Stimulated activated CD4-positive, alpha-beta T cell treated with anti-CD3 and anti-CD28 coated beads, TNF-alpha, amount 100 ng/mL, for 1 hour (primary cell): ENCODE measurements at places on chromosomes 5 and 9.

DNA sequence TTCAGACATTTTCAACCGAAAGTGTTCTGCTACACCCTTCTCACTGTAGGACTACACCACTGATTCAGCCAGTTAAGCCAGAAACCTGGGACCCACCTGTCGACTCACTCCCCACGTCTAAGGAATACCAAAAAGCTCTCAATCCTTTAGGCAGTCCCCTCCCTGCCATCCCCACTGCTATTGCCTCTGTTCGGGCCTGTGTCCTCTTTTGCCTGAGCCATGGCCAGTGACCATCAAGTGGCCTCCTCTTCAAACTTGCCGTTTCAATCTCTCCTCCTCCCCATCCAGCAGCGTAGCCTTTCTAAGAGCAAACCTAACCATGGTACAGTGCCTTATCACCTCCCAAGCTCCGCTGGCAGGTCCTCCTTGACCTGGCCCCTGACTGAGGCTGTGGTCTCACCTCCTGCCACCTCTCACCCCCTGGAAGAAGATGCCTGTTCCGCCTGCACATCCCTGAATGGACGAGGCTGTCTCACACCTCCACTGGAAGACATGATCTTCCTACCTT, 64.1 kb downstream of the GALNT12 start:
- no peak for DNase-seq

DNA sequence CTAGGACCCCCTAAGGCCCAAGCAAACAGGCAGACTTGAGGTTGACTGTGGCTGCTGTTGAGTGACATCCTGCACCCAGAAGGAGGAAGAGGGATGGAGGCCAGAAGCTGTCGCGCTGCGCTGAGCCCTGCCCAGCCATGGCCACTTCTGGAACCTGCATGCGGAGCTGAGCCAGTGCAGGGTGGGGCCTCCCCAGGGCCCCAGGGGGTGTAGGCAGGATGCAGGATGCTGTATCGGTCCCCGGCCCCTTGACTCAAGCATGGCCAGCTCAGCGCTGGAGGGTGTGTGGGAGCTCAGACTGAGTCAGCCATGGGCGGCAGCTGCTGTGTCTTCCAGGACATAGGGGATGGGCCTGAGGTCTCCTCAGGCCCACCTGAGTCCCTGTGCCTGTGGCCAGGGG, 26.9 kb downstream of the GLT6D1 start:
- no peak for DNase-seq

- no peak for DNase-seq
Measured at GRCh38 chr9:33785914-33786313, 9.4 kb upstream of the PRSS3 start.

DNA sequence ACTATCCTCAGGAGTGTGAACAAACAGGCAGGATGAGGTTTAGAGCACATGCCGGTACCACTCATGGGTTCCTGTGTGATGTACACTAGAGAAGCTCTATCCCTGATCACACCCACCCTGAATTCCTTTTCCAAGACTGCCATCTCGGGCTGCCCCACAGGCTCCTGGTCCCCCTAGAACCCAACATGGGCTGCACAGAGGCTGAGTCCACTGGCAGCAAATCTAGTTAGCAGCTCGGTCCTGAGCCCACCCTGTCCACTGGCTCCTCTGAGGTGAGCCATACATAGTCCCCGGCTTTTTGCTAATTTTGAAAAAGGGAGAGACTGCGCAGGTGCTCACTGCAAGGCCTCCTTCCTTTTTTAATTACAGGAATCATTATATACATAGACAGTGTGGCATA, 227.0 kb downstream of the FSTL4 start:
- DNase-seq: no peak

DNA sequence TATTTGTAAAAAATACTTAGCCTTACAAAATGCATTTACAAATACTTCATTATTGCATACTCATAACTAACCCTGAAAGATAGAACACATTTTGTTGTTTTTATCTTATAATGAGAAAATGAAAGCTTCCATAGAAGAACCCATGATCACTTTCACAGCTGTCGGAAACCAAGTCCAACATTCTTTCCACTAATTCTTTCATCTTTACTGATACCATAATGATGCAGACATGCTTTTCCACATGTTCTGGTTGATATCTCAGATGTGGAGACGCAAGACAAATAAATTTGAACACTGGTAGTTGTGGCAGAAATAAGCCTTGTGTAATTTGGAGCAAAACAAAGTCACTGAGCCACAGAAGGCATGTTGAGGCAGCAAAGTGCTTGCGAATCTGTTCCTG, 136.0 kb downstream of the FBXO4 start:
- DNase-seq: no peak

GRCh38 chr5:73118391-73118973, 1.9 kb upstream of the TMEM171 start:
- no peak for DNase-seq

GRCh38 chr5:150487199-150488061, 20.5 kb upstream of the NDST1 start:
- DNase-seq: no peak

DNA sequence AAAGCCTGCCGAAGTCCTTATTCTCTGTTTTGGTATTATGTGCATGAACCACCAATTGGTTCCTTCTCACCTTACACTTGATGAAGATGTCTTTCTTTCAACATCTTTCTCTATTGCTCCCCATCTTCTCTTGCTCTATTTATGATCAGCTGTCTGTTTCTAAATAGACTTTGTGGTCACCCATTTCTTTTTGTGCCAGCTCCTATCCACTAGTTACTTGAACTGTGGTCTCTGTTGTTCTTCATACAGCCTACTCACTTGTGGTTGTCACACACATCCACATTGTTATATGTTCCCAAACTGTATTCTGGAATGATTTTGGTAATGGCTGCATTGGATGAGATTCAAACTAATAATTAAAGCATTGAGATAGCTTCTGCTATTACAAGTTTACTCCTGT, 11.4 kb downstream of the VCAN start:
- no peak for DNase-seq

DNA sequence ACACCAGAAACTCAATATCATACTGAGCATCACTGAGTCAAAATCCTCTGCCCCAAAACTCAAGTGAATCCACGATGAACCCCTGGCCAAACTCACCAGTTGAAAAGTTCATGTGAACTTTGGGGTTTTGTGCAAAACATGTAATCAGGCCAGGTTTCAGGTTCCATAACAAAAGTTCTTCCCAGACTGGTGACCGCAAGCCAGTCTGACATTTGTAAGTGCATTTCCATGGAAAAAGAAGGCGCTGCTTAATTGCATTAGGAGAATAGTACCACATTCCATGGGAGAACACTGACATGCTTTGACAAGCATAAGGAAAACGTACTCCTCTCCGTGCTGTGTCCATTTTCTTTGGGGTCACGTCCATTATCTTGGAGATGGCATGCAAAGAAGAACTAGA, 567.0 kb downstream of the BNC2 start:
- DNase-seq: no peak

DNA sequence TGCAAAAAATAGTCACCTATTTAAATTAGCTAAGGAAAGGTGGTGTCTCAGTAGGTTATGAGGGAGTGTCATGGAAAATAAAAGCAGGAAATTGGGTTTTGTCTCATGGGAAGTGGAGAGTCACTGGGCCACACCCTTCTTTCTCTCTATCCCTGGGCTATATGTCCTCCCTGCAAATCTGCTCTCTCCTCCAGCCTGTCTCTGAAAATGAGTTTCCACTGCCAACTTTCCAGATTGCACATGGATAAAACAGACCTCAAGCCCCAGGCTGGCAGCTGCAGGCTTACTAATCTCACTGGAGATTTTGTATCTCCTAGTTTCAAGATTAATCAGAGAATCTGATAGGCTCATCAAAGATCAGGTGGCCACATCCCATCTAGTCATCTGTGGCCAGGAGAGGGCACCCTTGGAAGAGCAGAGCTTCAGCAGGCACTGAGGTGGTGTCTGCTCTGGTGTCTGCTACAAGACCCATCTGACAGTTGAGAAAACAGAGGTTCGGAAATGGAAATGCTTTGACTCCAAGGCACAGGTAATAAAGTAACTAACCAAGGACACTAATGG, 178.9 kb downstream of the MSX2 start:
- DNase-seq: no peak

- no peak for DNase-seq
Measured at GRCh38 chr9:105341434-105342146, 97.1 kb downstream of the SLC44A1 start.

- DNase-seq: no peak
Measured at GRCh38 chr9:135043345-135043744, 44.1 kb upstream of the OLFM1 start.

DNA sequence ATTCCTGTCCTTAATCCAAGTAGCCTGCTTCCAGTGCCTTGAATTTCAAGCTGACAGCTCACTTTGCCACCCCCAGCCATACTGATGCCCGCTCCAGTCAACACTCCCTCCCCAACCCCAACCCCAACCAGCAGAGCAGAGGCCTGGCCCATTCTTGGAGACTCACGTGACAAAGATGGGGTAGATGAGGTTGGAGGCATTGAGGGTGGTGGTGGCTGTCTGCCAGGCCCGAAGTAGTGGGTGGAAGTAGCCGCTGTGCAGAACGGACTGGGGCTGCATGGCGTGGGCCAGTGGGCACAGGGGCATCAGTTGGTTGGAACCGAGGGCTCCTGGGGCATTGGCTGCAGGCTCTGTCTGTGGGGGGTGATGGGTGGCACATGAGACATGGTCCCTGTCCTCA, 7.8 kb downstream of the ALAD start:
- no peak for DNase-seq
